ENCODE measurements at places on chromosomes 6 and 20. TPM values are rescaled to one million over a fixed set of nuclear protein-coding genes. Genes with fewer than 3 reads are reported as not detected.

GRCh38 chr6:7723554-7723953 lies 2.3 kb upstream of the BMP6 start:
- no peak for DNase-seq

PSMB1 gene
- total RNA-seq: 140 TPM

MRS2 gene
- 27.5 TPM for total RNA-seq

- no peak for DNase-seq
These were observed 202.1 kb upstream of the PRDM1 start for GRCh38 chr6:105884011-105884410.

DNA sequence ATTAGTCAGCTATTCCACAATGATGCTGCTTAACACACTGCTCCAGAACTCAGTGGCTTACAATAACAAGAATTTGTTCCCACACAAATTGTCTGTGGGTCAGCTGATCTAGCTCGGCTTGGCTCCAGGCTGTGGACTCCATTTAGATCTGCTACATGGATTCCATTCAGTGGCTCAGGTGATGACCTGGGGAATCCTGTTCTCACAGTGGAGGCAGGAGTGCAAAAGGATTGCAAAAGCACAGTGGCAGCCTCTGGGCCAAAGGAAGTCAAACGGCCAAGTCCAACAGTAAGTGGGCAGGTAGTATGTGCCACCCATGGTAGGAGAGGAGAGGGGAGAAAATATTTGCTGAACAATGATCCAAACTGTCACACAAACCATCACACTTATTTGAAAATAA lies 15.8 kb upstream of the LRRN4 start:
- DNase-seq: no peak

SLC12A5 gene
- total RNA-seq: 6.9 TPM

ANKS1A gene
- total RNA-seq: 30.6 TPM

- no peak for DNase-seq
These were observed 10.1 kb downstream of the PKHD1 start for GRCh38 chr6:52077180-52077884.

All from mesothelial cell of epicardium (in vitro differentiated cells).